Kidney epithelial cell (primary cell): ENCODE measurements at places on chromosomes 3 and 15.

GRCh38 chr3:58104151-58104550 is 95.9 kb downstream of the FLNB start:
- DNase-seq = no peak

DNA sequence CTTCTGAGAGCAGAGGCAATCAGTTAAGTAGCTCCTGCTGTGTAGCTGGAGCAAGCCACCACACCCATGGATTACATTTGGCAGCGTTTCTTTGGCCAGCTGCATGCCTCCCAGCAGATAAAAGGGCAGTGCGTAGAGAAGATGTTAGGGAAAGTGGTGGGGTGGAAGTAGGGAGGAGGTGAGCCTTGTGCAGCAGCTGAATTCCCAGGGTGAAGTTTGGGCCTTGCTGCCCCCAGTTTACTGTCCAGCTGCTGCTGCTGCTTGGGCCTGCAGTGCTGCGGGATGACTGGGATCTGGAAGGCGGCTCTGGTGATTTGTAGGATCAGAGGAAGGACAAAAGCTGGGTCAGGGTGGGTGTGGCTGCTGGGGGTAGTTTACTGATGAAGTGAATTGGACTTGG is 318.7 kb upstream of the C2CD4B start:
- DNase-seq = no peak

- DNase-seq = no peak
Measured at GRCh38 chr15:78353093-78353492, 12.9 kb downstream of the CRABP1 start.

- peak; percentile 28 for DNase-seq
Measured at GRCh38 chr3:50272911-50273688, 4.2 kb downstream of the SEMA3B start.

DNA sequence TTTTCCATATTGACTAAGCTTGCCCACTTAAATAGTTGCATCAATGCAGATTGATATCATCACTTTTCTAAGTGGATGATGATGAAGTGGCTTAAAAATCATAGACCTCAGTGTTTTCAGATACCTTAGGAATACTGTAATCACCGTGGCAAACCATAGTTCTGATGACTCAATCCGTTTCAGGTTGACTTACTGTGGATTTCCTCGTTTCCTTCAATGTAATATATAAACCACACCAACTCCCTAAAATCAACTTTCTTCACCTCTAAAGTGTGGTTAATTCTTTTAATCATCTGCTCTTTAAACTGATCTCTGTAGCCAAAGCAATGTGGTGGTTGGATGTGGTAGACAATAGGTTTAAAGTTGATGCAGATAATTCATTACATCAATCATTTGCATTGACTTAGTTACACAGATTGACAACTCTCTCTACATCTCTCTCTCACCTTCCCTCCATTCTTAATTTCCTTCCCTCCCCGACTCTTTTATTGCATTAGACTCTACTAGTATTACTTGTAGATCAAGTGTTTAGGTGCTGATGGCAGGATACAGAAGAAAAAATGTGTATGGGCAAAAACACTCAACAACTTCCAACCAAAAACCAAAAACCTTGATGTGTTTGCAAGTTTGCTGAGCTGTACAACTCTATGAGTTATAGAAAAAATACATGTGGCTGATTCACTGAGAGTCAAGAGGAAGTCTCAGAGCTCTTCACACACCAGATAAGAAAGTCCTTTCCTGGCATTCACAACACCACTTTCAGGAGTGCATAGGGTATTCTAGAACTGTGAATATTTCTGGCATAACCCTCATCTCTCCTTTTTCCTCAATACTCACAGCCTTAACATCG is 243.5 kb downstream of the NFKBIZ start:
- DNase-seq = peak; percentile 92

- no peak for DNase-seq
Measured at GRCh38 chr3:7978087-7978422, 523.6 kb upstream of the LMCD1 start.

DNA sequence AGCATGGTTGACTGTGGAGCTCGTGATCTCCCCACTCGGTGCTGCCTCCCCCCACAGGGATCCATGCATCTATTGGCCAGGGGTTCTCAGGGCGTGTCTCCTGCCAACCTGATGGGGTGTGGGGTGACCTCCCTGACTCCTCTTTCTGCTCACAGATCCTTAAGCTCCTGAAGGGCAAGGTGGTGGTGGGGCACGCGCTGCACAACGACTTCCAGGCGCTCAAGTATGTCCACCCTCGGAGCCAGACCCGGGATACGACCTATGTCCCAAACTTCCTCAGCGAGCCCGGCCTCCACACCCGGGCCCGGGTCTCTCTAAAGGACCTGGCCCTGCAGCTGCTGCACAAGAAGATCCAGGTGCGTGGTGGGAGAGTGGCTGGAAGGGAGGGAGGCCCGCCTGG is 7.9 kb downstream of the AEN start:
- no peak for DNase-seq

DNA sequence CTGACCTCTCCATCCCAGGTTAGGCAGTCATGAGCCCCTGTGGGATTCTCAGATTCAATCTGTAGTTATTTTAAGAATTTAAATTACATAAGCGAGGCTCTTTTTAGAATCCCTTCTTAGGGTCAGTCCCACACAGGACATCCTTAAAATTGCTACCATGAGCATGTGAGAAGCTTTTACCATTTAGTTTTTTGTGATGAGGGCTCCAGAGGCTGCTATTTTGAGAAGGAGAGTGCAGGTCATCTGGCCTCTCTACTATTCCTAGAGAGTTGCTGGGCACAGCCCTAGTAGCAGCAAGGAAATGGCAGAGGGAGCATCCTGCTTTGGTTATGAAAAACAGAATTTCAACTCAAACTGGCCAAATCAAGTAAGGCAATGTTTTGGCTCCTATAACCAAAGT is 13.6 kb upstream of the CADPS start:
- no peak for DNase-seq
